ENCODE measurements at places on chromosomes 6 and 20.
A peak's percentile ranks its signal among the peaks of the same experiment; 100 is the strongest.

DNA sequence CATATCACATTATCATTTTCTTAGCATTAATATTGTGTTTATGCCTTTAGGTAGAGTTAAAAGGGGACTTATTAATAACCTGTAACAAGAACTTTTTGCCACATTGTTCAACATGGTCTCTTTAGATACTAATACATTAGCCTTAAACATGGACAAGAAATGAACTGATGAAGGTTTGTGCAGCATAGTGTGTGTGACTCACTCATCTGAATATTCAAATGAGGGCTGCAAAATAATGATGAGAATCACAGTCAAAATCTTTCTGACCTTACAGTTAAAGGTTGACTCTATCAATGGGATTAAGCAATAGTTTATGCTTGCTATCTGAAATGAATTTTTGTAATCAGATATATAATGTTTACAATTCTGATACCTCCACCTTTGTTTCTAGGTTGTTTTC, 1189.3 kb upstream of the CITED2 start:
- no peak for DNase-seq

- no peak for DNase-seq
Observed at GRCh38 chr20:1171461-1172093, 13.2 kb downstream of the TMEM74B start.

DNA sequence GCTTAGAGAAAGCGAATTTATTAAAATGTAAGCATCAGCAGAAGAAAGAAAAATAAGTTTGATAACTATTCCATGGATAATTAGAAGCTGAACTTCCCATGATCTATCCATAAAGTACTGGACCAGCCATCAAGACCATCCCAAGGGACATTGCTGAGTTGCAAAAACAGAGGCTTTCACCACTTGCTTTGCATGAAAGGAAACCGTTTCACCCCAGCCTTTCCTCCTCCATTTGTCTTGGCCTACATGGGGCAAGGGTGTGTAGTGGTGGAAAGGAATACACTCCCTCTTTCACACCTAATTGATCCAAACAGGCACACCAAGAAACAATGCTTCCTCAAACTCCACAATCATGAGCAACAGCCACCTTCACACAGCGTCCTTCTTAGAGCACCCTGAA, 10.4 kb downstream of the HIVEP2 start:
- DNase-seq, result no peak

GRCh38 chr20:63322146-63322932, 29.4 kb downstream of the COL20A1 start:
- DNase-seq, result no peak

- peak; percentile 24 for DNase-seq
Observed at GRCh38 chr20:20365480-20366161, 2.3 kb upstream of the INSM1 start.

DNA sequence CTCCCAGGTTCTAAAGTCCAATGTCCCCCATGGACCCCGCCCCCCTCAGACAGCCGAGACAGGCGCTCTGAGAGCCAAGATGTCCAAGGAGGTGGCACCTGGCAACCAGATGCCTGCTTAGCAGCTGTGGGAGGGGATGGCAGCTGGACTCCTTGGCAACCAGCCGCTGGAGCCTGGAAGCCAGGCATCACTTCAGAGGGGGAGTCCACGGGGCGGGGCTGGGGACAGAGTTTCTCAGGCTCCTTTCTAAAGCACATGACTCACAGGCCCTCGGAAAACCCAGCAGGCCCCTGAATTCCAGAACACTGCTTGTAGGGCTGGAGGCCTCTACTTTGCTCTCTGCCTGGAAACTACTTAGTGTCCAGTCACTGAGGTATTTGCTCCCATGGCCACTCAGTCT, 51.5 kb downstream of the PREX1 start:
- no peak for DNase-seq

Data from B cell (primary cell).